ENCODE measurements at places on chromosomes 2 and 18. TPM values are rescaled to one million over a fixed set of nuclear protein-coding genes. Genes with fewer than 3 reads are reported as not detected.

The ALLC gene
- total RNA-seq = not detected

The CSRNP3 gene
- total RNA-seq = 254 TPM

The KRTCAP3 gene
- not detected for total RNA-seq

The CCDC150 gene
- 9.4 TPM for total RNA-seq

The ALPP gene
- not detected for total RNA-seq

The IL1RN gene
- not detected for total RNA-seq

The BMP10 gene
- total RNA-seq = not detected

The KCNG2 gene
- 0.31 TPM for total RNA-seq

The POTEJ gene
- total RNA-seq = not detected

The CHRNG gene
- total RNA-seq = not detected

The MALL gene
- 1.3 TPM for total RNA-seq

The ITGA4 gene
- total RNA-seq = 9.4 TPM

The NCKAP5 gene
- 19.7 TPM for total RNA-seq

The ZNF804A gene
- total RNA-seq = 24.1 TPM
